ENCODE measurements at places on chromosomes 12 and 14.

GRCh38 chr14:101476916-101477553 lies 84.3 kb upstream of the DIO3 start:
- no peak for DNase-seq

DNA sequence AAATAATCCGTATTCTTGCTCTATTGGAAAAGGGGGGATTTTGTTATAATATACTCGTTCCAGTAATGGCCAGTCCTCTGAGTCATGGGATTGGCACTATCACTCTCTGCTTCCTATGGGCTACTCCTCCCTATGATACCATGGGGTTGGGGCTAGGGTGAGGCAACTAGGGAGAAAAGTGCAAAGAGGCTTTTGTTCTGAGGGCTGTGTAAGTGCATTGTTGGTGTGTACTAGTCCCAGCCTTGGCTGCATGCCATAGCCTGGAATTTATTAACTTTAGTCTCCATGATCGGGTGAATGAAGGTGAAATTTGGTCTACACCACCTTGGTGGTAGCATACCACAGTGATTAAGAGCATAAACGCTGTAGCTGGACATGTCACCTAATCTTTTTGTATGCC lies 247.6 kb downstream of the RPAP3 start:
- peak; percentile 5 for DNase-seq

GRCh38 chr14:58942516-58942915 lies 246.0 kb upstream of the DAAM1 start:
- no peak for DNase-seq

DNA sequence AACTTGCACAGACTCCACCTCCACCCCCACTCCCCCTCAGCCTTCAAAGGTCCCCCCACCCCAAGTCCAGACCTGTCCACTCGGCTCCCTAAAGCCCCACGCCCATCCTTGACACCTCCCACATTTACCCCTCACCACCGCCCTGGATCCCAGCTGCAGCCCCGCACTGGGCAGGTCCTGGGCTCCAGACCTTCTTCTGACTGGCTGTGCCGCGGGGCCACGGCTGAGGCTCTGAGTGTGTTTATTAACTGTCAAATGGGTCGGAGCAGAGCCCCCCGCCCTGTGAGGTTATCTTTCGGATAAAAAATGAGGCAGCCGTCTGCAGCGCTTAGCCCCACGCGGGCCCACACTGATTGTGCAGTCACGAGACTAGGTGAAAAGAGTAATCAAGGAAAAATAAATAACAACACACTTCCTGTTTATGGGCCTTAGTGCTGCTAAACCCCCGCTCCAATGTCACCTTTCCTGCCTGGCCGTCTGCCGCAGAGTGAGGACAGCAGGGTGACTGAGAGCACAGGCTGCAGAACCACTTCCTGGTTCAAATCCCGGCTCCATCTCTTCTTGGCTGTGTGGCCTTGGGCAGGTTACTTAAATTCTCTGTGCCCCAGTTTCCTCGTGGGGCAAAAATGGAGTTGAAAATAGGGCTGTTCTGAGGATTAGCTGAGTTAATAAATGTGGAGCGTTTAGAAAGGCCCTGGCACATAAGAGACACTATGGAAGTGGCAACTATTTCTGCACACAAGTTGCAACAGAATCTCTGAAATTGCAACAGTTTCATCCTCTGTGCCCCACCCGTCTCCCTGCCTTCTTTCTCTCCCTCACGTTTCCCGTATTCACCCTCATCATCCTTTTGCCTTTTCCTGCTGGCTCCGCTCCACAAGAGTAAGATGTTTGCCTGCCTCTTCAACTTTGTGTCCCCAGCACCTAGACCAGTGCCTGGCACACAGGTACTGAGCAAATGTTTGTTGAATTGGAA lies 9.4 kb downstream of the SETD1B start:
- no peak for DNase-seq

- DNase-seq = no peak
Measured at GRCh38 chr12:95642583-95642982, 91.3 kb upstream of the USP44 start.

GRCh38 chr12:108616941-108617858 lies 16.5 kb downstream of the SELPLG start:
- DNase-seq = no peak

- no peak for DNase-seq
Measured at GRCh38 chr12:39467432-39467870, 24.5 kb upstream of the KIF21A start.
